CD4-positive, alpha-beta T cell treated with Interleukin-17A for 4 hours (primary cell): ENCODE measurements at places on chromosomes 6 and 20.
A peak's percentile ranks its signal among the peaks of the same experiment; 100 is the strongest.

DNA sequence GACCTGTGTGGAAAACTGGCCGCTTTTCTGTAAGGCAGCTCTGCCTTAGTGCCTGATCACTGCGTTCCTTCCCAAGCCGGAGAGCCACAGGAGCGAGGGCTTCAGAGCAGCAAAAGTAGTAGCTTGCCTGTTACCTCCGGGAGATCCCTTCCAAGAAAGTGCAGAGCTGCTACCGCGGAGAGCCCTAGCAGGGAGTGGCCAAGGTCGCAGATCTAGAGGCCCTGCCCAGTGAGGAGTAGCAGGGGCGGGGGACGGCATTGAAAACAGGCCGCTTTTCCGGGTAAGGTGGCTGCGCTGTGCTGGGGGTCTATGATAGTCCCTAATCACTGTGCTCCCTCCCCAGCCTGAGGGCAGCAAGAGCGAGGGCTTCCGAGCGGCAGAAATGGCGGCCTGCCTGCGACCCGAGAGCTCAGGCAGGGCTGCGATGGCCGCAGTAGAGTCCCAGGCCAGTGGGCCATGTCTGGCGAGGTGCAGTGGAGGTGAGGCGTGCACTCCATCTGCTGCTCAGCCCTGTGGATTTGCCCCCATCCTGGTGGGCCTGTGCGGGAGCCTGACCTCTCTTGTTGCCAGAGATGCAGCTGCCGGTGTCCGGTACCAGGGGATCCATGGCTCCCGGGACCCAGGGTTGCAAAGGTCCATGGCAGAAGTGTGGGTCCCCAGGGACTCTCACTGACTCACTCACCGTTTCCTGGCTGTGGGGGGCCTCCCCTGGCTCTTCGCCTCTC lies 67.3 kb downstream of the KLHL32 start:
- DNase-seq = no peak

- no peak for DNase-seq
These were observed 155.4 kb downstream of the DLL1 start for GRCh38 chr6:170135461-170135820.

- DNase-seq = no peak
These were observed 164.5 kb downstream of the MOXD1 start for GRCh38 chr6:132236744-132237143.

DNA sequence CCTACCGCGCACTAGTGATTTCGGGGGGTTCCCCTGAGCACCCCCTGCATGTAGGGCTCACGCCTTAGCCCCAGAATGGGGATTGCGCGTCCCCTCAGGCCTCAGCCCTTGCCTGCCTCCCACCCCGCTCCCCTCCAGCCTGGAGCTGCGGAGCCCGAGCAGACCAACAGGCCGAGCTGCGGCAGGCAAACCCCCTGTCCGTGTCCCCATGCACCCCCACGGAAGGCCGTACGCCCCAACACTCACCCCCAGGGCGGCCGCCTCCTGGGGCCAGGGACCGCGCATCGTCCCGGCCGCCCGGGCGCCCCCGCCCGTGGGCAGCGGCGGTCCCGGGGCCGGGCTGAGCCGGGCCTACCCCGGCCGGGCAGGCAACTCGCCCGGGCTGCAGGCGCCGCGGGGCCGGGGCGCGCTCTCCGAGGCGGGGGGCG lies 1.2 kb upstream of the KCNB1 start:
- no peak for DNase-seq

DNA sequence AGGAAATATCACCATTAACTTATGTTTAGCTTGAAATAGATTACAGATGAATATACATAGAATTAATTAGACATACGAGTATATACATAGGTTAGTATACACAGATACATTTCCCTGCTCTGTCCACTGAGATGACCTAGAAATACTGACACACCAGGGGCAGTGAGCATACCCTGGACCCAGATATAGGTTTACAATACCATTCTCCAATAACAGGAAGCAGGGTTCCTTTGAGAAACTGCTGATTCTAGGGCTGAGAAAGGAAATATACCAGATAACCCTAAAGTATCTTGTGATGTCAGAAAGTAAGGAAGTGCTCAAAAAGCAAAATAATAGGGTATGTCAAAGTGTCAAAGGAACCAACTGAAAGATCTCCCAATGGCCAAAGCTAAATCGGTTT lies 322.5 kb downstream of the HAO1 start:
- DNase-seq = no peak

GRCh38 chr20:36040571-36040970 lies 72.2 kb downstream of the CNBD2 start:
- DNase-seq = no peak

GRCh38 chr6:28982476-28983266 lies 22.4 kb downstream of the ZNF311 start:
- DNase-seq = peak; percentile 38

DNA sequence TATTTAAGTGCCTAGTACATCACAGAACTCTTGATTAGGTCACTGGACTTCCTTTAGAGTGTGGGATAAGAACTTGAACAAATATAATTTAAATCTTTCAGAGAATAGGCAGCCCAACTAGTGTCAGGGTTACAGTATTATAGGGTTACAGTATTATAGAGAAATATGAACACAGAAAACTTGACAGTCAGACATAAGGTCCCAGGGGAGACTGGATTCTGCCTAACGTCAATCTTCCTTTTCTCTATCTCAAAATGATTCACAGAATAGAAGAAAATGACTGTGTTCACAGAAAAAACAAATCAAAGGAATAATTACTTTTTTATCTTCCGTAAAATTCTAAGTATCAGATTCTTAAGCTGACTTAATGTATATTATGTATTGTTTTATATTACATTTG lies 623.8 kb downstream of the HTR1B start:
- DNase-seq = no peak

GRCh38 chr20:53677447-53678314 lies 84.0 kb upstream of the ZNF217 start:
- peak; percentile 68 for DNase-seq

GRCh38 chr6:138957903-138958302 lies 30.1 kb downstream of the REPS1 start:
- DNase-seq = no peak

DNA sequence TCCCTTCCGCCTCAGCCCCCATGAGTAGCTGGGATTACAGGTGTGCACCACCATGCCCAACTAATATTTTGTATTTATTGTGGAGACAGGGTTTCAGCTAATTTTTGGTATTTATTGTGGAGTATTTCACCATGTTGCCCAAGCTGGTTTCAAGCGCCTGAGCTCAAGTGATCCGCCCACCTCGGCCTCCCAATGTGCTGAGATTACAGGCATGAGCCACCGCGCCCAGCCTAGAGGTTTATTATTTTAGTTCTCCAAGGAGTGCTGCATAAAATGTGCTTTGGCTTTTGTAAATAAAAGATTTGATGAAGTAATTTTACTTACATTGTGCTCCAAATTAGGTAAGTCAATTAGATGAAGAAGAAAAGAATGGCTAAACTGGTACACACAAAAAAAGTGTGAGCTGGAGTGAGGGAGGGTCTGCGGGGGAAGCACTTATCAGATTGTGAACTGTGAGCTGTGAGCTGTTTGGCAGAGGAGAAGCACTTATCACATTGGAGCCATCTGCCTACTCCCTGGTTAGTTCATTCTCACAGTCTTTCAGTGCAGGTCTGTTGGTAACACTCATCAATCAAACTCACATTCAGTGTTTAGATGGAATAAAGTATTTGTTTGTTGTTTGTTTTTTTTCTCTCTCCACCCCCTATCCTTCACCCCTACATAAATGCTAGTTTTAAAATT lies 398.0 kb downstream of the EPHA7 start:
- no peak for DNase-seq

DNA sequence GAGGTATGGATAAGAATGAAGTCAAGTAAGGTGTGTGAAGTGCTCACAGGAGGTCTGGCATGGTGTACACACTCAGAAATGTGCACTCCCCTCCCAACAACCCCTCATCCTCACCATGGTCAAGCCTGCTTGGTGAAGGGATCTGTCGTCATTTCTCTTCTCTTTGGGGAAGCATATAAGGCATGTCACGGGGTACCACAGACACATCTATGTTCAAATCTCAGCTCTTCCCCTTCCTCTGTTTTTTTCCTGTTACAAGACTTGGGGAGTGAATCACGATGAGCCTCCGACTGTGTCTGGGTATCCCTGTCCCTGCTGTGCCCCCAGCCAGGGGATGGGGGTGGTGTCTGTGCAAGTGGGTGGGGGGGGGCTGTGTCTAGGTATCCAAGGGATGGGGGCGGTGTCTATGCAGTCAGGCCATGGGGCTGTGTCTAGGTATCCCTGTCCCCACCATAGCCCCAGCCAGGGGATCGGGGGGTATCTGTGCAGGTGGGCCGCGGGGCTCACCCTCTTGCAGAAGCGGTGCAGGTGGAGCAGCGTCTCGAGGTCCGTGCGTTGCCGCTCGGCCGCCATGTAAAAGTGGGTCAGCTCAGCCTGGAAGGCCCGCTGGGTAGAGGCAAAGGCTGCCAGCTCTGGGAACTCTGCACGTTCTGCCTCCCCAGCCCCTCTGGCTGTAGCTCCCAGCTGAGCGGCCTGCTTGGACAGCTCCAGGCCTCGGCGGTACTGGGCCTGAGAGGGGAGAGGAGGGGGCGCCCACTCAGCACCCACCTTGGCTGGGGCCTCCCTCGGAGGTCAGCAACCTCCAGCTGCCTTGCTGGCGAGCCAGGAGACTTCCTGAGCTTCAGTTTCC lies 43.6 kb downstream of the KIAA1755 start:
- no peak for DNase-seq

GRCh38 chr6:26156850-26157250 lies 69.6 kb downstream of the HFE start:
- DNase-seq = peak; percentile 69

DNA sequence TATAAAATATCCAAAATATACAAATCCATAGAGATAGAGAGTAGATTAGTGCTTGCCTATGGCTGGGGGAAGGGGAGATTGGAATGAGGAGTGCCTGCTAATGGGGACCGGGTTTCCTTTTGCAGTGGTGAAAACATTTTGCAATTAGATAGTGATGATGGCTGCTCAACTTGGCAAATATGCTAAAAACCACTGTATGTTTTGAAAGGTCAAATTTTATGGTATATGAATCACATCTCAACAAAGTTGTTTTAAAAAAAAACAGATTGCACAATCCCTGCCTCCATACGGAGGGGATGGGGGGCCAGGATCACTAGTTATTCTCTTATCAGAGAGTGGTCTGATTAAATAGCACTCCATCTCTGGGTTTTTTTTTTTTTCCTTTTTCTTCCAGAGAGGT lies 76.9 kb upstream of the RIPOR2 start:
- DNase-seq = no peak

- DNase-seq = no peak
These were observed 301.4 kb upstream of the TBX18 start for GRCh38 chr6:85065831-85066230.

GRCh38 chr6:41937472-41937860 lies 4.1 kb downstream of the CCND3 start:
- DNase-seq = no peak

DNA sequence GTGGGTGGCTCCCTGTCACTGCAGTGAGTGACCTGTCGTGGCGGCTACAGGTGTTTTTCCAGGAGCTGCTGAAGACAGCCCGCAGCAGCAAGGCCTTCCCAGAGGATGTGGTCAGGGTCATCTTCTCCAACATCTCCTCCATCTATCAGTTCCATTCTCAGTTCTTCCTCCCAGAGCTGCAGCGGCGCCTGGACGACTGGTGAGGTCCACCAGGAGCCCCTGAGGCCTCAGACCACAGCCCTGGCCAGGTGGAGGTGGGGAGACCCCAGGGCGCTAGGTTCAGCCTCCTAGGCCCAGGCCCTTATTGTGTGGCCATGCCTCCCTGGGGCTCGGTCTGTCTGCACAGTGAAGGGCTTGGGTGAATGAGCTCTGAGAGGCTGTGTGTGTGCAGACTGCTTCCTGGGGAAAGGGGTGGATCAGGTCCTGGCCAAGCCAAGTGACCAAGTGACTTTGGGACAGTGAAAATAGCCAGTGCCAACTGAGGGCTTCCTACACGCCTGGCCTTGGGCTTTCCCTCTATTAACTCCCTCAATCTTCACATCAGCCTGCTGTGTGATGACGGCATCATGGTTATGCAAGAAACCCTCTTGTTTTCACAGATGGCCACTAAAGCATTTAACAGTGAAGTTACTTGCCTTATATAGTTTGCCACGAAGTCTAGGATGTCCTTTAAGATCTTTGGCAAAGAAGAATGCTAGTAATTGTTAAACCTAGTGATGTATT lies 6.4 kb downstream of the FGD2 start:
- no peak for DNase-seq

GRCh38 chr6:85669735-85670194 lies 27.1 kb upstream of the SYNCRIP start:
- peak; percentile 57 for DNase-seq

DNA sequence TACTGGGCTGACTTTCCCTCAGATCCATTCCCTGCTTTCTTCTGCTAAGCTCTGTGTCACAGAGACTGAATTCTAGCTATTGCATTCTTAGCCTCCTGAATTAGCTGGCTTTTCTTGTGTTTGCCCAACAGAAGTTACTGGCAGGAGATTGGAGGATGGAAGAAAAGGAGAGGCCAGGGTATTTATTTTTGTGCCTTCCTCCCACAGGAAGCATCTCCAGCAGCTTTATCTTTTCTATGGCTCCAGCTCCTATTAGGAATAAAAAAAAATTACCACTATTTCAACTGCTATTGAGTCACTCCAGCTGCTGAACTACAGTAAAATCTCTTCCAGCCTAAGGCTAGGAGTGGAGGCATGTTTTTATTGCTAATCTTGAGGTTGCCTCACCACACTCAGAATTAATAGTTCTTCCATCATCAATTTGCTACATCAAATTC lies 492.4 kb downstream of the RFPL4B start:
- no peak for DNase-seq

DNA sequence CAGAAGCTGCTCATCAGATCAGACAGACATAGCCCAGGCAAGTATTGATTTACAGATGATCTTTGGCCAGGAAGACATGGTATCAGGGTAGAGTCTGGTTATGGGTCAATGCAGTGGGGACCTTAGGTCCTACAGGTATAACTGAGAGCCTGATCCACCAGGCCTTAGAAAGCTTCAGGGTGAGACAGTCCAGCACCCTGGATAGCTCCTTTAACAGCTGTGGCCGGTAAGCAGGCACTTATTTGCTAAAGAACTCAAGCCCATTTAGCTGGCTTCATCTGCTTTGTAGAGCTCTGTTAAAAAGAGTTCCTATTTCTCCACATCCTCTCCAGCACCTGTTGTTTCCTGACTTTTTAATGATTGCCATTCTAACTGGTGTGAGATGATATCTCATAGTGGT lies 39.6 kb downstream of the ESR1 start:
- no peak for DNase-seq

- no peak for DNase-seq
These were observed 1.1 kb upstream of the PREX1 start for GRCh38 chr20:48828734-48829460.

GRCh38 chr6:144606083-144606482 lies 320.9 kb downstream of the UTRN start:
- no peak for DNase-seq

GRCh38 chr20:6704132-6704861 lies 63.2 kb upstream of the BMP2 start:
- DNase-seq = no peak
